Stimulated activated CD4-positive, alpha-beta T cell treated with anti-CD3 and anti-CD28 coated beads, Interleukin-1b, Interleukin-23, amount 100 ng/mL, for 1 hour (primary cell): ENCODE measurements at places on chromosomes 12 and 14.

DNA sequence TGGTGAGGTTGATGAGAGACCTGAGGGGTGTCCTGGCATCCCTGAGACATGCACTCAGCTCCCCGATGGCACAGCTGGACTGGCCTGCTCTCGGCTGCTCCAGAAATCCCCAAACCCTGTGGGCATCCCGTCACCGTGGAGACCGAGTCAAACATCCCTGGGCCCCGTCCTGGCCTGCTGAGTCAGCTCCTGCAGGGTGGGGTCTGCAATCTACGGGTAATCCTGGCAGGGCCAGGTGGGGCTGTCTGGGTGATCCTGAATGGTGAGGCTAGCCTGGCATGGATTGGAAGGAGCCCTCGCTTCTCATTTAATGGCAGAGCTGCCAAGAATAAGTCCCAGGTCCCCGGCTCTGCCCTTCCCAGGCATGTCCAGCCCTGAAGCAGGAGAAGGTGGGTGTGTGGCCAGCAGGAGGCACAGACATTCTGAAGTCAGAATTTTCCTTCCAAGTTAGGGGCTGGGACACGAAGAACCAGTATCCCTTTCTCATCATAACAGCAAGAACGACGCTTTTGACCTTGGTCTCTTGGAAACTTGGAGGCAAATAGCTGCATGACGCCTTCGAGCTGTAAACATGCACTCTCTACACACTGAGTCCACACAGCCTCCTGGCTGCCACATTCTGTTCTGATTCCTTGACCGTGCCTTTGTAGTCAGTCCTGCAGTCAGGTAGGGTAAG, 17.7 kb upstream of the SERPINA4 start:
- no peak for DNase-seq

- no peak for DNase-seq
Observed at GRCh38 chr14:103118663-103119404, 4.4 kb upstream of the TNFAIP2 start.

DNA sequence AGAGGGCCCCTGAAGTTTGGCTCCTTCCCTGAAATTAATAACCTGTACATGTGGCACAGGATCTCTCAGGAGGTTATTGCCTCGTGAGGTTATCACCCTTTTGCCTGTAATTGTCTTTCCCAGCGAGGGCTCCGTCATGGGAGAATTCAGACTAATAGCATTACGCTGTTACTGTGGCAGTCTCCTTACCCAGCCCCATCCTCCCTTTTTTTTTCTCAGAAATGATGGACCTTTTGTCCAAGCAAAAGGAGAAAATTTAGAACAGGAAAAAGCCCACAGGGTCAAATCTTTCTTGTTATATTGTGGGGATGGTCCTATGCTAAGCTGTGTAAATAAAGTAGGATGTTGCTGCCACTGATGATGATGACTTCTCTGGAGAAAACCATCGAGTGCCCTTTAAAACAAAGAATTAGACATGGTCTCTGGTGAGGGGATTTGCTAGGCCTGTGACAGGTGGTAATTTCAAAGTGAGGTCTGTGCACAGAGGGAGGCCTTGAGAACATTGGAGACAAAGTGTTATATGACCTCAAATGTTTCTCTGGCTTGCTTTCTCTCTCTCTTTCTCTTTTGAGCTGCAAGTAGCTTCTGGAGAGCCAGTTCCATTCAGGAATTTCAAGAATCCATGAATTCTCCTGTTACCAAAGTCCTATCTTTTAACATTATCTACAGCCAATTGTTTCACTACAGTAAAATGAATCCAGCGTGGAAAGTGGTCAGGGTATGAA, 357.2 kb downstream of the BMP4 start:
- no peak for DNase-seq

GRCh38 chr14:94405486-94405885, 17.1 kb upstream of the SERPINA1 start:
- no peak for DNase-seq

GRCh38 chr12:20950248-20950647, 139.7 kb downstream of the SLCO1B3 start:
- DNase-seq = no peak

DNA sequence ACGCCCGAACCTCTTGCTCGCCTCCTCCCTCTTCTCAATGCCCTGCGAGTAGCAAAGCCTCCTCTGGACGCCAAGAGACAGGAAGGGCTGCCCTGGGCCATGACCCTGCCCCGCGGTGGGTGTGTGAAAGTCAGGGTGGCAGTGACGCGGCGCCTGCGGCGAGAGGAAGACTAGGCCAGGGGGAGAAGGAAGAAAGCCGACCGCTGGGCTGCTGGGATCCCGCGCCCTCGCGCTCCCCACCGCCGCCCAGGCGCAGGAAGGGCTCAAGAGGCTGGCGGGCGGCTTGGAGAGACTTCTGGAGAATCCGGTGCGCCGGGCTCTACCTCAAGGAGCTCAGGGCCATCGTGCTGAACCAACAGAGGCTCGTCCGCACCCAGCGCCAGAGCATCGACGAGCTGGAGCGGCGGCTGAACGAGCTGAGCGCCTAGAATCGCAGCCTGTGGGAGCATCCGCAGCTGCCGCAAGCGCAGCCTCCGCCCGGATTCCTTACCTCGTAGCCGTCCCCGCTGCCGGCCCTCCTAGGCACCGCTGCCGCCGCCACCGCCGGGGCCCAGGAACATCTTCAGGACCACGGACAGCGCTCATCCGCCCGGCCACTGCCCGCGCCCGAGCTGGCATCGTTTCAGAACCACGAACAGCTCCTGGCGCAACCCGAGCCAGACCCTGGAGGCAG, 105.0 kb upstream of the PRB2 start:
- DNase-seq = peak; percentile 63

DNA sequence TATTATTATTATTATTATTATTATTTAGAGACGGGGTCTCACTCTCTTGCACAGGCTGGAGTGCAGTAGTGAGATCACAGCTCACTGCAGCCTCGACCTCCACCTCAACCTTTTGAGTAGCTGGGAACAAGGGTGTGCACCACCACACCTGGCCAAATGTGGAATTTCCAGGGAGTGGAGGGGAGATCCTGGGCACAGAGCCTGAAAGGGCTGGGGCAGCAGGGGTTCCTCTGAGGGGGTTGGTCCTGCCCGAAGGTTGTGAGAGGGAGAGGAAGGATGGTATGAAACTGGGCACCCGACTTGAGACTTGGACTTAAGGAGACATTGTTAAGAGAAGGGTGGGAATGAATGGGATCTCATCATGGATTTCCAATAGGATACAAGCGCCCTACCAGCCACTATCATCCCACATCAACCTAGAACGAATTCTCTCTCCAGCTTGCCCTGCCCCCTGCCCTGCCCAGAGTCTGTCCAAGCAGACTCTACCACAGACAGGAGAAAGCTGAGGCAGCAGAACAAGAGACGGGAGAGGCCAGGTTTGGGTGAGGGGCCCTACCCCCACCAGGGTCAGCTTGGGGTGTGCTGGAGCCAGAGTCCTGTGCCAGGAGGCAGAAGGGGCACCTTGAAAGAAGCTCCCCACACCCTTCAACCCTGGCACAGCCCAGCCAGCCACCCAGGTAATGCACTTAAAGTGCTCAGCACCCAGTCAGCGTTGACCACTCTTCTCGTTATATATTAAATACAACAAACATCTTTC, 2.4 kb upstream of the DYNC1H1 start:
- DNase-seq = no peak

DNA sequence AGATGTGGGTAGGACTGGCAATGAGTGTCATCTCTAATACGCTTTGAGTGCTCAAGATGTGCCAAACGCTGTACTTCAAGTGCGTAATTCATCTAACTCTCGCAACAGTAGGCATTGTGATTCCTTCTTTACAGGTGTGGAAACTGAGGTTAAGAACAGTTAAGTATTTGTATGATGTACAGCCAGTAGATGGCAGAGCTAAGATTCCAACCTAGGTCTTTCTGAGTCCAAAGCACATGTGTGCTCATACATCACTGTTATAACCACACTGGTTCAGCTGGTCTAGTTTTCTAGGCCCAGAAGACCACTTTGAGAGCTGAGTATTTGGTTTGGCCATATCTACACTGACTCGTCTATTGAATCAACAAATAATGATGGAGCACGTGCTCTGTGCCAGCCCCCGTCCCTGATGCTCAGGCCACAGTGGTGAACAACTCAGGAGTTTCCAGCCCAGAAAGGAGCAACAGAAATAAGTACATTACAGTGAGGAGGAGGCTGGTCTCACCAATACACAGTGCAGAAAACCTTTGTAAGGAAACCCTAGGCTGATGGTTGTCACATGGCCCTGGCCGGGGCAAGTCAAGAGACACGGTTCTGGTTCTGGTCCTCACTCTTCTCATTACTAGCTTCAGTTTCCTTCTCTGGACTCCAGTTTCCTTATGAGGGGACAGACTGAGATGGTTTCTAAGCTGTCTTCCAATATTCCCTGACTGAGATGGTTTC, 69.3 kb upstream of the SCN8A start:
- DNase-seq = no peak

GRCh38 chr12:50599366-50600095, 94.7 kb downstream of the DIP2B start:
- no peak for DNase-seq

GRCh38 chr12:103205906-103206305, 248.4 kb downstream of the ASCL1 start:
- DNase-seq = no peak

DNA sequence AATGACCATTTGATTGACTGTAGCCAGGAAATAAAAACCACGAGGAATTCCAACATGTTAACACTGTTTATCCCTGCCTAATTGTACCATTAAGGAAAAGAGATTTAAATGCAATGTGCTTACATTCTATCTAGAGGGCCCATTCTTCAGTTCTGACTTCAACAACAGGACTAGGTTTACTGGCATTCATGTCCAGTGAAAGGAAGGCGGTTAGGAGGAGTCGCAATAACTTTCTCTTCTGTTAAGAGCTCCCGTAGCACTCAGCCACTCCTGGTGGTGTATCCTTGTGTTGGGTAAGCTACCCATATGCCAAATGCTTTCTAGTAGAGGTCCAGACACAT, 154.7 kb downstream of the STXBP6 start:
- DNase-seq = no peak

- DNase-seq = no peak
Observed at GRCh38 chr14:69651664-69652063, 40.3 kb downstream of the SUSD6 start.

DNA sequence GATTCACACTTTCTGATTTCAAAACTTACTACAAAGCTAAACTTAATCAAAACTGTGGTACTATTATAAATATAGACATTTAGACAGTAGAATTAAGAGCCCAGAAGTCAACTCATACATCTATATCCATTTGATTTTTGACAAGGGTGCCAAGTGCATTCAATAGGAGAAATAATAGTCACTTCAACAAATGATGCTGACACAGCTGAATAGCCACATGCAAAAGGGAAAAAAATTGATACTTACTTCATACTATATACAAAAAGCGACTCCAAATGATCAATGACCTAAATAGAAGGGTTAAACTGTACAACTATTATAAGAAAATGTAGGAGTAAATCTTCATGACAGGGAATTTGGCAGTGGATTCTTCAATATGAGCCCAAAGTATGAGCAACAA, 40.7 kb upstream of the SYT10 start:
- no peak for DNase-seq

DNA sequence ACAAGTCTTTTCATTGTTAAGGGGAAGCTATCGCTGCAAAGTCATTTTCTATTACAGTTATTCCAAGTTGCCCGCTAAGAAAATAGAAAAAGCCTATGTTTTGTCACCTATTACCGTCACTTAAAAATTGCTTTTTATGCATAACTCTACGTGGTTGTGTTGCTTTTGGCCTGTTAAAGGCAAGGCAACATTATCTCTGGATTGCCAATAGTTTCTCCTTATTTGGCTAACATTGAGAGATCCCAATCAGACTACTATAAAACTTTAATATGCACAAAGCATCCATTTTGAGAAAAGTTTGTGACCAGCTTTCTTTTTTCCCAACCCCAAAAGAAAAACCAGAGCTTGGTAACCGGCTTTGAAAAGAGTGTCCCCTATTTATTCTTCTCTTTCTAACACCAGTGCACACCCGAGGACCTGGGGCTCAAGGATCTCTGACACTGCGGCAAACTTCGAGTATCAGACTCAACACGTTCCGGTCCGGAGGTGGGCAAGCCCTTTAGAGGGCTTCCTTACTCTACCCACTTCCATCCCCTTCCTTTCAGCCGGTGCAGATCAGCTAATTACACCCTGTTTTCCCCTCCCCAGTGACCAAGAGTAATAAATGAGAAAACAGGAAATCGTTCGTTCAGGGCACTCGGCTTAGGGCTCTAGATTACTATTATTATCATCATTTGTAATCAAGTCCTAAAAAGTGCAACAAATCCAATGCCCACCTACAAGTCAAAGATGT, 1.2 kb downstream of the PPP1R12A start:
- DNase-seq = no peak

DNA sequence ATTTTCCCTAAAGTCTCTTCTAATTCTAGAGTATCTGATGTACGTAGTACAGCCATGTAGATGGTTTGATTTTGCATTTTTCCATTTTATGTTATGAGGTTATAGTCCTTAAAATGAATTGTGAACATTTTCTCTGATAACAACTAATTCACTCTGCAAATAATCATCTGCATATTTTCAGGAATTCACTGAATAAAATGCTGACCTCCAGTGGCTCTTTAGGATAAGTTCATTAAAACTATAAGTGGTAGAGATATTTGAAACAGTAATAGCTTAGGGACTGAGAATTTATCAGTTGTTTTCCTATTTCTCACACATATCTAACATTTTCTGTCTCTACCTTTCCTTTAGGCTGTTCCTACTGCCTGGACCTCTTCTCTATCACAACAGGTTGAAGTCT, 4.4 kb downstream of the MSRB3 start:
- no peak for DNase-seq

DNA sequence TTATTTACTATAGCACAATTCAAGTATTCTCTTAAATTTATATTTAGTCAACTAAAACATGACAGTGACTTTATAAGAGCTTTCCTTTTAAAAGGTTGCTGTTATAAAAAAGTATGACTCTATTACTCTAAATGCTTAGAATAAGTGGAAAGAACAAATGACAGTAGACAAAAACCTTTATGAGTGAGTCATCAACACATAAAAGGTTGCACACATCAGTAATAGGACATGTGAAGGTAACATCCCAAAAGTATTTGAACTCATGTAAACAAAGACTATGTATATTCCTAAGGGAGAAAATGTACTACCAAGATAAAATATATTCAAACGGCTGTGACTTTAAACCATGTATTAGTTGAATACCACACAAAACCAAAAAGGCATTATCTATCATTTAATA, 98.8 kb downstream of the PAWR start:
- no peak for DNase-seq

DNA sequence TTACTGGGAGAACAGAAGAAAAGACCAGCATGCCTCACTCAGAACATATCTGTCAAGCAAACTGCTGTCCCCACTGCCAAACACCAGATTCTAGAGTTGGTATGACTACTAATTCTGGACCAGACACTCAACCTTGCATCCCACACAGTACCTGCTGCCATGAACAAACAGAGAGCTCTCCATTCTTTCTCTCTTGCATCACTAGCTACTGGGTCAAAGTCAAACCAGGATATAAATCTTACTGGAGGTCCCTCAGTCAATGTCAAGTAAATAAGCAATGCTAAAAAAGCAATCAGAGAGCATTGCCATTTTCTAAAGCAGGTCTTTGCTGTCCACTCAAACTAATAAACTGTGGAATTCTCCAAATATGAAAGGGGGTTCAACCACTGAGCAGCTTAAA, 452.4 kb upstream of the SEL1L start:
- DNase-seq = no peak

- no peak for DNase-seq
Observed at GRCh38 chr12:15741082-15741481, 48.1 kb downstream of the EPS8 start.
